Left lung (tissue), 14 donors: ENCODE measurements at places on chromosomes 5 and 9. TPM values are rescaled to one million over a fixed set of nuclear protein-coding genes. Genes with fewer than 3 reads are reported as not detected.

The OMD gene
- 2.4 TPM for total RNA-seq

The CDC20B gene
- total RNA-seq: not detected

GRCh38 chr9:126860757-126861466 is 473 bp downstream of the ZBTB34 start:
- peak overlapping the region; percentile 84 for H3K27ac ChIP-seq
- H3K4me3 ChIP-seq: peak overlapping the region; percentile 94
- H3K4me1 ChIP-seq: peaks cover 44% of the 10 kb centered on the region

GRCh38 chr5:54867310-54867944 is 118.0 kb downstream of the ESM1 start:
- no peak overlapping the region for H3K27ac ChIP-seq
- no peaks in the 10 kb centered on the region for H3K36me3 ChIP-seq
- H3K27me3 ChIP-seq: no peaks in the 10 kb centered on the region
- H3K4me3 ChIP-seq: no peak overlapping the region
- DNase-seq: no peak

DNA sequence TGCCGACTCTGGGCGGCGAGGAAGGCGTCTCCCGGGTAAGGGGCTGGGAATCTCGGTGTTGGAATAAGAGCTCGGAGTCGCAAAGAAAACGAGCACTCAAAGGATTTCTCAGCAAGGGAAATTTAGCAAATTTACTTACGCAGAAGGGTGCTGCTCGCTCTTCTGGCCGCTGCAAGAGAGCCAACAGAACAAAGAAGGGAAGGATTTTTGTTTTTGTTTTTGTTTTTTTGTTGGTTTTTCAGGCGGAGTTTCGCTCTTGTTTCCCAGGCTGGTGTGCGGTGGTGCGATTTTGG is 279 bp downstream of the GTF3C5 start:
- peak overlapping the region; percentile 94 for H3K27ac ChIP-seq
- no peak for DNase-seq
- H3K36me3 ChIP-seq: peaks cover 10% of the 10 kb centered on the region
- no peaks in the 10 kb centered on the region for H3K27me3 ChIP-seq
- peaks cover 22% of the 10 kb centered on the region for H3K4me1 ChIP-seq

The WDR38 gene
- total RNA-seq: 3.6 TPM

The HAND1 gene
- total RNA-seq: not detected

DNA sequence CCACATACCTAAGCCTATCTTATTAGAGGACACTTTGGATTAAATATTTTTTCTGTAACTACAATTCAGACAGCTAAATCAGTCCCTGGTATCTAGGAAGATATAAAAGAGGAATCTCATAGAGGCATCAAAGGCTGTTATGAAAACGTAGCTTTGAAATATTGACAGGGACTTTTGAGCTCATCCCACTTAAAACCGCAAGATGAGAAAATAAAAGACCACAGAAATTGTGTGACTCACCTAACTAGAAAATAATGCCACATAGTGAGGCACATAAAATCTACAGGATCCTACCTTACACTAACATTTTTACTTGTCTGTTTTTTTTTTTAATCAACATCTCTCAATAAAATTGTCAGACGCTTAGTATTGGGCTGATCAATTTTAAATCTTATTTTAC is 686.5 kb upstream of the COX7C start:
- H3K36me3 ChIP-seq: no peaks in the 10 kb centered on the region
- H3K27me3 ChIP-seq: no peaks in the 10 kb centered on the region
- no peak overlapping the region for H3K27ac ChIP-seq
- DNase-seq: no peak

GRCh38 chr5:176743868-176744583 is 66.3 kb upstream of the UNC5A start:
- H3K36me3 ChIP-seq: no peaks in the 10 kb centered on the region
- H3K4me3 ChIP-seq: no peak overlapping the region
- no peak for DNase-seq
- peaks cover 100% of the 10 kb centered on the region for H3K27me3 ChIP-seq
- no peak overlapping the region for H3K27ac ChIP-seq

- H3K4me1 ChIP-seq: no peaks in the 10 kb centered on the region
- no peaks in the 10 kb centered on the region for H3K27me3 ChIP-seq
- no peak for DNase-seq
- H3K36me3 ChIP-seq: no peaks in the 10 kb centered on the region
- H3K27ac ChIP-seq: no peak overlapping the region
- H3K4me3 ChIP-seq: no peak overlapping the region
These were observed 795.8 kb downstream of the SEMA5A start for GRCh38 chr5:8750100-8750499.

- DNase-seq: no peak
- H3K4me1 ChIP-seq: peaks cover 41% of the 10 kb centered on the region
These were observed 252.8 kb downstream of the MAST4 start for GRCh38 chr5:66848749-66849641.

DNA sequence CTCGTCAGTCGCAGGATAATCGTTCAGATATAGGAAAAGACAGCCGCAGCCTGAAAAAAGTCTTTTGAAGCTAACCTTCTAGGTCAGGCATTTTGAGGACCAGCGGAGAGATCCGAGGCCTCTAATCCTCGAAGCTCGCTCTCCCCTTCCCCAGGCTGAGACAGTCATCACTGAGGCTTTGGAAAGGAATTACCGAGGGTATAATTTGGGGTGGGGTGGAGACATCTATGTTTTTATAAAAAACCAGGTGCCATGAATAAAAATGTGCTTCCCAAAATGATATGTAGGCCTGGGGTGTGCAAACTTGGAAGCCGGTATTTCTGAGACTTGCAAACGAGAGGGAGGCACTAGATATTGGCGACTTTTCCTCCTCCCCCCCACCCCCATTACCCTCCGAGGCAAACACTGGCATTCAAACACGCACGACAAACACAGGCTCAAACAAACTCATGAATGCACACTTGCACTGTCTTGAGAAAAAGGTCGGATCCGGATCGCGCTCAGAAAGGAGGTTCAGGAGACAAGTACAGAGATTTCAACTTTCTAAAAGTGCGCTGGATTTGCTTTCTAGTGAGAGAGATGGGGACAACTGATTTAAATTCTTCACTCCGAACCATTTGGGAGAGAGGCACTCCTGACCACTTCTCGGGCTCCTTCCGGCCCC is 935 bp upstream of the MSX2 start:
- no peak overlapping the region for H3K27ac ChIP-seq
- peaks cover 13% of the 10 kb centered on the region for H3K4me1 ChIP-seq
- no peaks in the 10 kb centered on the region for H3K36me3 ChIP-seq
- peak overlapping the region; percentile 45 for H3K4me3 ChIP-seq
- no peak for DNase-seq

The SUSD3 gene
- total RNA-seq: 4.8 TPM

GRCh38 chr9:68860419-68860818 is 153.5 kb downstream of the PRKACG start:
- H3K4me1 ChIP-seq: no peaks in the 10 kb centered on the region
- no peak for DNase-seq
- no peaks in the 10 kb centered on the region for H3K36me3 ChIP-seq
- H3K27ac ChIP-seq: no peak overlapping the region

DNA sequence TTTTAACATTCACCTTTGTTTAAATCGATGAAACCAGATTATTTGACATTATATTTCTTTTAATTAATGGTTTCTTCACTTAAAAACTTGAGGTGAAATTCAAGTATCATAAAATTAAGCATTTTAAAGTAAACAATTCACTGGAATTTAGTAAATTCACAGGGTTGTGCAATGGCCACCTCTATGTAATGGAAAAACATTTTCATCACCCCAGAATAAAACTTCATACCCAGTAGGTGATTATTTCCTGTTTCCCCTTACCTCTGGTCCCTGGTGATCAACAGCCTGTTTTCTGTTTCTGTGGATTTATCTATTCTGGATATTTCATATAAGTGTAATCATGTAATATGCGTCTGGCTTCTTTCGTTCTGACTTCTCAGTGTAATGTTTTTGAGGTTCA is 27.2 kb downstream of the HSPA4 start:
- H3K27me3 ChIP-seq: no peaks in the 10 kb centered on the region
- H3K36me3 ChIP-seq: no peaks in the 10 kb centered on the region
- H3K4me3 ChIP-seq: no peak overlapping the region
- no peaks in the 10 kb centered on the region for H3K4me1 ChIP-seq
- no peak for DNase-seq

The GFI1B gene
- total RNA-seq: 0.18 TPM

DNA sequence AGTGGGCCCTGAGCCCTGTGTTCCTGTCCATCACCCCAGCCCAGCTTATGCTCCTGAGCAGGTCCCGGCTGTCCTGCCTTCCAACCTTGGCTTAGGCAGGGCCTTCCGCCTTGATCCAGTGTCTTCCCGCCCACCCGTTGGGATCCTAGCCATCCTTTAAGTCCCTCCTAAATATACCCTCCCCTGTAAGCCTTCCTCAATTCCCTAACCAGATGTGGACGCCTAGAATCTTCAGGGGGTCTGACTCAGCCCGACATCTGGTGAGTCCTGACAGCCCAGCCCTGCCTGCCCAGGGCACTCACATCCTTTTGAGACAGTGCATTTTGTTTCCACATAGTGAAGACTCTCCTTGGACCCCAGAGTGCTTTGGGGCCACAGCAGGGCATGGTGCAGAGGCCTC is 23.7 kb downstream of the SLC6A7 start:
- H3K27me3 ChIP-seq: peaks cover 19% of the 10 kb centered on the region
- H3K27ac ChIP-seq: no peak overlapping the region
- DNase-seq: no peak
- no peaks in the 10 kb centered on the region for H3K4me1 ChIP-seq
- no peaks in the 10 kb centered on the region for H3K36me3 ChIP-seq
- no peak overlapping the region for H3K4me3 ChIP-seq

The SAPCD2 gene
- total RNA-seq: 2.7 TPM

The PDGFRB gene
- 129 TPM for total RNA-seq

DNA sequence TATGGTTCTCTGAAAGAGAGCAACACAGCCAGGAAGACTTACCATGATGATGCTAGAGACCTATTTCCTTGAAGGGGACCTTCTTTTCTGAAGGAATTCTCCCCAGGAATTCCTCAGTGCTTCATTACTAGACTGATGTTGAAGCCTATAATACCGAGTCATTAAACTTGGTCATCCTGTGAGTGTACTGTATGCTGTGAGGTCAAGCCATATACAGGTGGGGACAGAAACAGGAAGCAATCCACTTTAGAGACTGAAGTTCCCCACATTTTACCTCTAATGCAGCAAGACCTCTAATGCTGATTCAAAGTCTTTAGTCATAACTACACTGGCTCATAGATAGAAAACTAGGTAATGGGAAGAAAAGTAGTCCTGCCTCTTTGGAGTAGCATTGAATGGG is 77.1 kb upstream of the RASEF start:
- H3K36me3 ChIP-seq: no peaks in the 10 kb centered on the region
- DNase-seq: no peak
- no peaks in the 10 kb centered on the region for H3K27me3 ChIP-seq
- H3K27ac ChIP-seq: no peak overlapping the region
- H3K4me1 ChIP-seq: no peaks in the 10 kb centered on the region

- H3K27ac ChIP-seq: no peak overlapping the region
- no peak overlapping the region for H3K4me3 ChIP-seq
These were observed 36.9 kb downstream of the SPOCK1 start for GRCh38 chr5:137462265-137462590.

- no peak for DNase-seq
- H3K27ac ChIP-seq: no peak overlapping the region
- H3K27me3 ChIP-seq: no peaks in the 10 kb centered on the region
- peaks cover 7% of the 10 kb centered on the region for H3K4me1 ChIP-seq
These were observed 2.0 kb downstream of the C7 start for GRCh38 chr5:40911266-40911665.

The SLC34A3 gene
- not detected for total RNA-seq

The SV2C gene
- 0.52 TPM for total RNA-seq
